ENCODE measurements at places on chromosomes 2 and 18.

DNA sequence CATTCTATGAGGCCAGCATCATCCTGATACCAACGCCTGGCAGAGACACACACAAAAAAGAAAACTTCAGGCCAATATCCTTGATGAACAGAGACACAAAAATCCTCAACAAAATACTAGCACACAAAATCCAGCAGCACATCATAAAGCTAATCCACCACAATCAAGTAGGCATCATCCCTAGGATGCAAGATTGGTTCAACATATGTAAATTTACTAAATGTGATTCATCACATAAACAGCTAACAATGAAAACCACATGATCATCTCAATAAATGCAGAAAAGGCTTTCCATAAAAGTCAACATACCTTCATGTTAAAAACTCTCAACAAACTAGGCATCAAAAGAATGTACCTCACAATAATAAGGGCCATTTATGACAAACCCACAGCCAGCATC is 65.3 kb downstream of the WDPCP start:
- DNase-seq: no peak

DNA sequence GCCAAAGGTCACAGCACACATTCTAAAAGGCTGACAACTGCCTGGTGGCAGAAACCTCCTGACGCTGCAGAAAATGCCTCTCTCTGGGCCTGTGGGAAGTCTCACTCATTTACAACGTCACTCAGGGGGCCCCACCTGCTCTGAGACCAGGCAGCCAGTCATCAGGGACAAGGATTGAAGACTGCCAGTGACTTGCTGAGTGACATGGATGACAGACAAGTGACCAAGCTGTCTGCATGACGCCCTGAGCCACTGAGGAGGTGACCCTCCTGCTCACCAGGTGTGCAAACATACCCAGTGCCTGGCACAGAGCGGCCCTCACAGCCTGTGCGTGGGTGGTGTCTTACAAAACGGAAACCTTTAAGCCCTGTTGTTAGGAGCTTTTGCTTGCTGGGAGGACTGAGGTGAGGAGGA is 392.4 kb downstream of the TNS1 start:
- DNase-seq: no peak

GRCh38 chr2:144049137-144049536 is 470.8 kb downstream of the ZEB2 start:
- DNase-seq: no peak

GRCh38 chr2:192773044-192773443 is 578.3 kb upstream of the TMEFF2 start:
- no peak for DNase-seq

GRCh38 chr2:122007126-122007525 is 251.7 kb downstream of the TSN start:
- no peak for DNase-seq

DNA sequence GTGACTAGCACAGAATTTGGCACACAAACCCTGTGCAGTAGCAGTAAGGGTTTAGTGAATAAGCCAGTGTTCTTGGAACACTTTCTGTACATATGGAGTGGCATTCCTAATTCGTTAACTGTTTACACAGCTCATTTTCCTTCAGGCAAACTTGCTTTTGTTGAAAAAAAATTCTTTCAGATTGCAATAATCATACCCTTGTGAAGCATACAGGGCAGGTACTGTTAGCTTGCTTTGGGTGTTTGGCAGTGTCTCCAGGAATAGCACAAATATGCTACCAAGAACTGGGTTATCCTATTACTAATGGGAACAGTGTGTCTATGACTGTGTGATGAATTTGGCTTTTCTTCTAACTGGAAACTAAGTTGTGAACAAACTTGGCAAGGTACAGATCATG is 33.4 kb downstream of the UGP2 start:
- DNase-seq: no peak

DNA sequence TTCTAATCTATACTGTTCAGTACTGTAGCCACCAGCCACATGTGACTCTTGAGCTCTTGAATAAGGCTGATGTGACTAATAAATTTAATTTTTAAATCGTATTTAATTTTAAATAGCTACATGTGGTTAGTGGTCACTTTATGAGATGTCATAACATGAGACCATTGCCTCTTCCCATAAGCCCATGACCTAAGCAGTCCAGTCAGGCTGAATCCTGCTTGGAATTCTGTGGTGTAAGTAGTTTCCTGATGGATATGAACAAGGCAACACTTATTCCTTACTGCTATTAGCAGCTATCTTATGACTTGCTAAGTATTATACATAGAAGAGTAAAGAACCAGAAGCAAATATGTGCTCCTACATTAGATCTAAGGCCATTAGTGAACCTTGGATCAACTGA is 150.0 kb downstream of the DIS3L2 start:
- no peak for DNase-seq

DNA sequence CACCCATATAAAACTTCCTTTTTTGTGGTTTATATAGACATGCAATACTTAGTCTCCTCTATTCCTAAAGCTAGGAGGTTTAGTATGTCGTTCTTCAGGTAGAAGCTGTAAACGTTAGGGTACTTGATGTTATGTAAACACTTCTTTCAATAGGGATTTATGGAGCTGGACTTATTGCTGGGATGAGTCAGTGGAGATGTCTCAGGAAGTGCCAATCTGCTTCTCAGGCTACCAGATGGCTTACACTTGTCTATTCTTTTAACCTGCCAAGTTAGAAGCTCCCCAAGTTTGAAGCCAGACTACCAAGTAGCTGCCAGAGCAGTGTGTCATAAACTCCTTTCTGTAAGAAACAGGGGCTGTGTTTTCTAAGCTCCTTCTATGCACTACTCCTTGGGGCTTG is 756.5 kb upstream of the LRRTM1 start:
- no peak for DNase-seq

DNA sequence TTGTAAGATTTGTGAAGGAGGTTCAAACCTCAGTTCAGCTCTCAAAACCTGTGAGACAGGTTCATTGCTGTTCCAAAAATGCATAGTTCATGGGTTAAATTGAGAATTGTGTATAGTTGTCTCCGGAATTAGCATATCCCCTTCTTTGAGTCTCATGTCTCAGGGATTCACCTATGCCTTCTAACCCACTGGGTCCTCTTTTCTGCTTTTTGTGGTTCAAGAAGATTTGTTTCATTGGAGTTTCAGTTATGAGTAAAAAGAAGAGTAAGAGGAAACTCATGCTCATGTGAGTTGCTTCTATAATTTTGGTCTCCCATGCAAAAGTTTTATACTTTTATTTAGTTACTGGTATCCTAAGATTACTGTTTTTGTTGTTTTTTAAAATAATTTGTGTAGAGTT is 1219.8 kb upstream of the ZEB2 start:
- DNase-seq: no peak

DNA sequence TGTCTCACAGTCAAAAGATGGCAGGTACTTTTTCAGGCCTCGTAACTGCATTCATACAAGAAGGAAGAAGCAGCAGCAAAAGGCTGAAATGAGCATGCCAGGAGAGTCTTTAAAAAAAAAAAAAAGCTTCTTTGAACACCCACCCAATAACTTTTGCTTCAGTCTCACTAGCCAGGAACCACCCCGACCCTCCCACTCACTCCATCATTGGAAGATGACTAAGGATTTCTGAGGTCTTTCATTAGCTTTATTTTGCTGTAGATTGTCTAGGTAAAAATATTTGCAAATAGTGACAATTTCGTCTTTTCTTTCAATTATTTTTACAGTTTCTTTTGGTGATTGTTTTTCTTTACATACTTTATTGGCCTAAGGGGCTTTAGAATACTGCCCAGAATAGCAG is 37.9 kb downstream of the RBBP8 start:
- no peak for DNase-seq

DNA sequence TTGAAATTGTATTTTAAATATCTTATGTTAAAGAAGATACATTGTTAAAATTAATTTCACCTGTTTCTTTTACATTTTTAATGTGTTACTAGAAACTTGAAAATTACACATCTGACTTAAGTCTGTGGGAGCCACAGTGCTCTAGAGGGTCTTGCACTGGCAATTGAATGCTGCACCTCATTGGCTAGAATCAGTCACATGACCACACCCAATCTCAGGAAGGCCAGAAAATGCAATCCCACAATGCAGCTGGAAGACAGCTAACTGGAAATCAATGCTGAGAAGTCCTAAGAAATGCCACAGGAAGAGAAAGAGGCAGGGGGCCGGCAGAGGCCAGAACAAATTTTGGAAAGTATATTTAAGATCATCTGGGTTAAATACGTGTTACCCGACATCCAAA is 189.2 kb upstream of the POU3F3 start:
- no peak for DNase-seq

DNA sequence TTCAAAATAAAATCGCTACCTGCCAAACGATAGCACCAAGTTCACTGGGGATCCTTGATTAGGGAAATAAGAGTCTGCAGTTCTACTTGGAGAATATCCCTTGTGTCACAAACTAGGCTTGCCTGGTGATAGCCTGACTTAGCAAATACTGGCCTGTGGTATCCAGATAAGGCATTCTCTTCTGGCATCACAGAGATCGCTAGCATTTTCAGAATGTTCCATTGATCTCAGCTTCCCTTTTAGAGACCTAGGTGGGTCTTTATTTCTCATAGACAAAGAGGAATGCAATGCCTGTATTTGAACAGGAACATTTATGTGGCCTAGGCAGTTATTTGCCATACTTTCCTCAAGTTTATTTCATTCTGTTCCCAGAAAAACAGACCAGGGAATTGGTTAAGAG is 349.1 kb downstream of the STK39 start:
- no peak for DNase-seq

DNA sequence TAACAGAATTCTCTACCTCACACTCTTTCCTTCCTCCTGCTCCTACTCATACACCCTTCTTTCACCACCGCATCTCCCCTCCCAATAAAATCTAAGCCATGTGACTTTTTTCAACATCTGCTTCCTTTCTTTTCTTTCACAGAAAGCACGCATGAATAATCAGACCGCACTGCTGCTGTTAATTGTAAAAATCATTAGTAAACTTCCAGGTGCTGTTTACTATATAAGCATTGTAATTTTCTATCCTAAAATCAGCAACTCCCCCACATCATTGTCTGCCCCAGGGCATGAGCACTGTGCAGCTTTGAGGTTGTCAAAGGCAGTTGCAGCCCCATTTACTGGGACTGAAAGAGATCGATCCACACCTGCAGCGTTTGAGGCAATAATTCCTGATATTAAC is 782.6 kb upstream of the ID2 start:
- no peak for DNase-seq

DNA sequence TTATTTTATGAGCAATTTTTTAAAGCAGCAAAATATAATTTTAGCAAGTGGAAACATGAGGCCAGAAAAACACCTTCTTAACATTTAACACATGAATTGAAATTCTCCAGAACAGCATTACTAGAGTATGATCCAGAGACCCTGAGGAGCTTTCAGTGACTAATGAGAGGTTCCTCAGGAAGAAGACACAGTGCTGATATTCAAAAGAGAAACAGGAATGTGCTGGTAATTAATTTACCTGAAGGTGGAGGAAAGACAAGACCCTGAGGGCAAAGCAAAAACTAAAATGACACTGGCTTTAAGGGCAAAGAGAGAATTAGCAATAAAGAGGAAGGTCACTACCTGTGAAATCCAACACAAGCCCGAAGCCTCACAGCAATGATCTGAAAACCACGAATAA is 97.0 kb downstream of the CDH2 start:
- no peak for DNase-seq

DNA sequence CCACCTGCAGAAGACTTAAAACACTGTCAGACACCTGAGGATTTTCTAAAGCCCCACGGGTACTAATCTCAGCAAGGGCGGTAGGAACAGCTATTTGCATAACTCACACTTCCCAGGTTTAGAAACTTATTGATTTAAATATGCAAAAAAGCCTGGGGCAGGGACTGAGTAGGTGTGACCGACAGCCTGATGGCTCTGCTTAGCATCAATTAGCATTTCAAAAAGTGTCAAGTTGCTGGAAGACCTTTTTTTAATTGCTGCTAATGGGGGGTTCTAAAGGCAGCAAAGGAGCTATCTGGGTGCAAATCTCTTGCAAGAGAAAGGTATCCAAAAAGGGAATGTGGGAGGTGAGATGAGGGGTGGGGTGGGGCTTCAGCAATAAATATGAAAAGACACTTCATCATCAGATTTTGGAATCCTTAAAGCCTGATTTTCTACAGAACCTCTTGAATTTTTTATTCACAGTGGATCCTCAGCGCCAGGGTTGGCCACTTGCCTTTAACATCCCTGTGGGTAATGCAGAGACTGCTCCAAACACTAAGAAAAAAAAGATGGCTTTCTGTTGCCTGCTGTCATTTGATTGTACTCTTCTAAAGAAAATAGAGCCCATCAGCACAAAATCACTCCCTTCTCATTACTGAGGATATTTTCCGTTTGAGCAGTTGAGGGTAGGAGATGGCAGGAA is 121.1 kb upstream of the RMP24 start:
- DNase-seq: no peak

GRCh38 chr2:175914846-175915245 is 87.2 kb downstream of the LNPK start:
- no peak for DNase-seq

GRCh38 chr2:22360735-22361374 is 1024.1 kb upstream of the KLHL29 start:
- no peak for DNase-seq

GRCh38 chr18:62125702-62126101 is 61.2 kb downstream of the PIGN start:
- DNase-seq: no peak

GRCh38 chr2:44166096-44166495 is 2.6 kb upstream of the PPM1B start:
- DNase-seq: no peak

- no peak for DNase-seq
Measured at GRCh38 chr2:241036397-241036963, 38.1 kb downstream of the SNED1 start.

- no peak for DNase-seq
Measured at GRCh38 chr2:48707466-48707865, 48.1 kb downstream of the LHCGR start.

GRCh38 chr2:8551622-8552074 is 130.2 kb upstream of the ID2 start:
- no peak for DNase-seq

GRCh38 chr2:215712219-215712868 is 276.5 kb upstream of the FN1 start:
- DNase-seq: no peak

- DNase-seq: no peak
Measured at GRCh38 chr18:26482569-26482968, 65.8 kb downstream of the KCTD1 start.

DNA sequence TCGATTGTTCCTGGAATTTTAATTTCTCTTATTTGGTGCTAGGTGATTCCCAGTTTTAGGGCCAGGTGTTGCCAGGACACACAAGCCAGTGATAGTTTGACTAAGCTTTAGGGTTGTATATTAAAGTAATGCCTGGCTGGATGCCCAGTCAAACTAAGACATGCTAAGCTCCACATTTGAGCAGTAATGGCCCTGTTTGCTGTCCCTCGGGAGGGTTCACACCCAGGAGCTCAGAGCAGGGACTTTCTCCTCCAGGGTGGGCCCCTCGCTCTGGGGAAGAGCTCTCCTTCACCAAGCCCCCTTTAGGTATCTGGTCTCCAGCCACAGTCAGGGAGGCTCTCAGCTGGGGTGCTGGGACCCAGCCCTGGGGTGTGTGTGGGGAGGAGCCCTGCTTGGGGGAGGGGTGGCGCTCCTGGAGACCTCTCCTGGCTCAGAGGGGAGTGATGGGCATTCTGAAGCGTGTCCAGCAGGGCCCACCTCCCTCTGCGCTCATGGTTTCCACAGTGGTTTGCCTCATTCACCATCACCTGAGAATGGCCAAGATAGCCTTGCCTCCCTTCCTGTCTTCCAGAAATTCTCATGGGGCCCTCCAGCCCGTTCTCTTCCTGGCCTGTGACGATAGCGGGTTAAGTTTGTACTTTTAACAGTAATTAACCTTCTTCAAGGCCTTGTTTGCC is 31.7 kb downstream of the INPP4A start:
- no peak for DNase-seq

GRCh38 chr2:232761301-232761907 is 15.0 kb downstream of the KCNJ13 start:
- DNase-seq: no peak

GRCh38 chr2:3633982-3634595 is 23.9 kb upstream of the ALLC start:
- no peak for DNase-seq
